ENCODE measurements at places on chromosomes 3 and 15.

- DNase-seq = no peak
Observed at GRCh38 chr15:90694987-90695386, 22.2 kb upstream of the BLM start.

GRCh38 chr15:95865330-95865739 lies 465.2 kb upstream of the NR2F2 start:
- no peak for DNase-seq

GRCh38 chr3:57130571-57131209 lies 34.5 kb downstream of the IL17RD start:
- DNase-seq = no peak

DNA sequence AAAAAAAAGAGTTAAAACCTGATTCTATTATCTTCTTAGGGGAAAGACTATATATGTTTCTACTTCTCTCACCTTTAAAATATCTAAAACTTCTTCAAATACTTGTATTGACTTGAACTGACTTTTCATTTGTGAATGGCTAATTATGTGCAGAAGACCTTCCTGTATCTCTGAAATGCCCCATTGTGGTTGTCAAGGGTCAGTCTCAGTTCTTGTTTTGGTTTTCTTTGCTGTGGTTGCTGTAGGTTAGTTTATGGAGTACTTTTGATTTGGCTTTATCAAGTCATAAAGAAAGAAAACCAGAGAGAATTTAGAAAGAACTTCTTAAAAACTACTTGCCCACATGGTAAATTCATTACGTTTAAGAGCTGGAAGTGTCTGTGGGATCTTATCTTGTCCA lies 345.3 kb upstream of the POU1F1 start:
- DNase-seq = no peak

DNA sequence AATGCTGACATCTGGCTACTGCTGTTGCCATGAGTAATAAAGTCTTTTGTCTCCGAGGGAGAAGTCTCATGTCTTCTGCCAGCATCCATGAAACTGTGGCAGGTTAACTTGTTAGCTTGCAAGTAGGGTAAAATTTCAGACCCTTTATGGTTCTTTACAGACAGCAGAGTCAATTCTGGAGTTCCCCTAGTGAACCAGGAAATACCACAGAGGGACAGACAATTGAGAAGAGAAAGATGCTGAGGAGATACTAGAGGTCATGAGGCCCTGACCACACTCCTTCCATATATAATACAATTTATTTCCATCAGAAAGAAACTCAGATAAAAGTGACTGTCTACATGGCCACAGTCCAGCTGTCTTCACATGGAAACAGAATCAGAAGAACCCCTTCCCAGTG lies 38.1 kb downstream of the NMNAT3 start:
- no peak for DNase-seq

DNA sequence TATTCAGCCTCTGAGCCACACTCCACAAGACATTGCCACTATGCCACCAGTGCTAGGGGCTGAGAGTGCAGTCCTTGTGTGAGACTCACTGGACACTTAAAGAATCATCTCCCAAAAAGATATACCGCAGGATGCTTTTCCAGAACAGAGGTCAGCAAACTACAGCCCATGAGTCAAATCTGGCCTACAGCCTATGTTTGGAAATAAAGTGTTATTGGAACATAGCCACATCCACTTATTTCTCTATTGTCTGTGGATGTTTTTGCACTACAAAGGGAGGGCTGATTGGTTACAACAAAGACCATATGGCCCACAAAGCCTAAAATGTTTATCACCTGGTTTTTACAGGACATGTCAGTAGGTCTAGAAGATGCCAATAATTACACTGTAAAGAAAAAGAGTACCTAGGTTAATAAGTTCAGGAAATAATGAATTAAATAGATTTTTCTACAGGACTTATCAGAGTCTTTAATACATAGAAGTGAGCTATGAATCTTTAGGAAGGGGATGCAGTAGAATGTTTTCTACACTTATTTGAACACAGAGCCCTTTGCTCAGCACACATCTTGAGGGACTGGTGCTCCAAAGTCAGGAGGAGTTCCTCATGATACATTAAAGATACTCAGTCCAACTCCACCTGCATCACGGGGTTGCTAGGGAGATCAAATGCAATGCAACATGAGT lies 26.3 kb downstream of the SRGAP3 start:
- DNase-seq = no peak

DNA sequence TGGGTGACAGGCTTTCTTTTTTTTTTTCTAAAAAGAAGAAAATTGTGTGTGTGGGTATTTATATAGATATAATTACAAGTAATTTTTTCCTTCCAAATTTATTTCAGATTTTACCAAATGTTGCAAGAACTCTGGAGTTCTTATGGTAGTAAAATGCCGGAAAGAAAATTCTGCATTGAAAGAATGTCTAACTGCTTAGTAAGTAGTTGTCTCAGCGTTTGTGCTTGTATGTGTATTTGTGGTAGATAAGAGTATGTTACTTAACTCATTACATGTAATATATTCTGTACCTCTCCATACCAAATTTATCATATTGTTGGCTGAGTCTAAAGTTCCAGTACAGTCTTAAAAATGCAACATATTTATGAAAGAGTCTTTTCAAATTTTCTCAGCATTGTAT lies 32.3 kb upstream of the ZCWPW2 start:
- no peak for DNase-seq

GRCh38 chr15:68204776-68205557 lies at the start of gene CALML4:
CALML4 (minus strand) TSS chr15:68205332; CDS start chr15:68205247, 85 bp downstream.
- DNase-seq = no peak

- peak; percentile 7 for DNase-seq
Observed at GRCh38 chr15:40595773-40596172, 1.7 kb downstream of the KNL1 start.

DNA sequence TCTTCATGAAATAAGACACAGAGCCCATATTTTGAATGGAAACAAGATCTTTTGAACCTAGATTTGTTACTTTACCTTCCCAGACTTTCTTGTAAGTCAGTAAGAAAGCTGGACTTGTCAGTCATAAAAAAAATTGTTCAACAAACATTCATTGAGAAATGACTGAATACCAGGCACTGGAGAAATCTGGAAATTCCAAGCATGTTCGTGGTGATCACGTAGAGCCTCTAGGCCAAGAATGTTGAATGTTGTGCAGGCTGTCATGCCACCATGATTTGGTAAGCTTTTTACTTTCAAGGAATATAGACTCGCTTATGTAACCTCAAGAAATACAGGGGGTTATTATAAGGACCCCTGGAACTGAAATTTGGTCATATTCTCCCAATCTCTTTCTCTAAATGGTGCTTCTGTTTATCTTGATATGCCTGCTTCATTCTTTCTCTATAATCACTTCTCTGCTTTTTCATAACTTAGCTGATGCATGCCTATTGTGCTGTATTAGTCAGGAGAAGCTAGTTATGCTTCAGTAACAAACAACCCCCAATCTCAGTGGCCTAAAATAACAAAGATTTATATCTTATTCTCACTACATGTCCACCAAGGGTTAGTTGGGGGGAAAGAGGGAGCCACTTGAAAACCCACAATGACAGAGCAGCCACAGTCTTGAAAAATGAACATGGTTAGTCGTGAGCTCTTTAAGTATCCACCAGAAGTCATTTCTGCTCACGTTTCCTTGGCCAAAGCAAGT lies 3.4 kb upstream of the TPM1 start:
- no peak for DNase-seq

DNA sequence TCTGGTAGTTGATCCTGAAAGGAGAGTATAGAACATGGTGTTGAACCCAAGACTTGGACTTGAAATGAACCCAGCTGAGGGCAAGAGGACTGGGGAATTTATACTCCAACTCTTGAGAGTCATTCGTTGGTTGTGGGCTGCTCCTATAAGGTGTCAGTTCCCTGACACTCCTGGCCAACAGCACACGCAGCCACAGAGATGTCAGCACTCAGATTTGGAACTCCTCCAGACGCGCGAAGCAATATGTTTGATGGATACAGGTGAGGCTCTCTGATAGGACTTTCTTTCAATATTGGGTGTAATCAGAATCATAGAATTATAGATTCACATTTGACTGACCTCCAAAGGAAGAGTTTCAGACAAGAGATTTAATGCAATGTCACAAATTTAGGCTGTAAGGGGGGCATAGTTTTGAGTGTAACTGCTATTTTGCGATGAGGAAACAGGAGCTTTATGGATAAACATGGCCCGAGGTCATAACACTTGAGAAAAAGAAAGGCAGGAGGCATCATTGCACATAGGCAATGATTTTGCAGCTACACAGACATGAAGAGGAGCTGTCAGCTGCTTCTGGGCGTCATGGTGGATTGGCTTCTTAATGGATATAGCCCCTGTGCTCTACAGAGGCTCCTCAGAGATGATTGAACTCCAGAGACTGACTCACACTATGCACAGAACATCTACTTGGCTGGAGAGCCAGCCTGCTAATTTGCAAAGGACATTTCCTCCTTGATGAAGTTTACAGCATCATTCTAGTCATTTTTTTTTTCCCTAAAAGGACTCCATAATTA lies 569.2 kb upstream of the RGMA start:
- no peak for DNase-seq

DNA sequence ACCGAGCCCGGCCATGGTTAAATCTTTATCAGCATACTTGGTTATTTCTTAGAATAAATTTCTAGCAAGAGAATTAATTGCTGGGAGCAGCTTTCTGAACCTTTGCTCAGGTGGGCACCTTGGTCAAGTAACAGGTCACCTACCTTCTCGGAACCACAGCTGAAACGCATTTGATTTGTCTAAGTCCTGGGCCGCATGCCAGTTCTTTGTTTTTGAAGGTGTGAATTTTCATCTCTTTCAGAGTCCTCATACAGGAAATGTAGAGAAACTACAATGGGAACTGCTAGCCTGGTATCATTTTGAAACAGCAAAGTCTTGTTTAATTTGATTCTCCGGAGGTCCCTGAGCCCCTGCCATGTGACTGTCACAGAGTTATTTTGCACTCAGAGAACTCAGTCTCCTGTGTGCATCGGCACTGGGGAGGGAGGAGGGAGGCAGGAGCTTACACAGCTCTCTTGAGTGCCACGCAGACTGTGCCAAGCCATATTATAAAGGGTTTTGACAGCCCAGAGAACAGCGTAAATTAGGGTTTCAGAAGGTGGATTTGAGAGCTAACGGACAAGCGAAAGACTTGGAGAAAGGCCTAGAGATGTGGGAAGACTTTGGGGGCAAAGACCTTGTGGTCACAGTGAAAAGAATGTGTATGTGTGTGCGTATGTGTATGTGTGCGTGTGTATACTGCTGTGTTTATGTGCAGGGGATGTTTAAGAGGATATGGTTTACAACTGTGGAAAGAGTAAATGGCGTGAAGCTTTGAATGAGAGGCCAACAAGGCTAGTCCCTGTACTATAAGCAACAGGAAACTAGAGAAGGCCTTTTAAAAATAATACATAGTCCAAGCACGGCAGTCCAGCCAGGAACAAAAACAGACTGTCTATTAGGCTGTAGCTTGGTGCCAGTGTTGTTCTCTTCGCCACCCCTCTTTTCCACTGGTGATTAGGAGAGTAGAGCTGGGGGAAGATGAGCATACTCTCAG lies 61.8 kb upstream of the ATP13A3 start:
- no peak for DNase-seq

DNA sequence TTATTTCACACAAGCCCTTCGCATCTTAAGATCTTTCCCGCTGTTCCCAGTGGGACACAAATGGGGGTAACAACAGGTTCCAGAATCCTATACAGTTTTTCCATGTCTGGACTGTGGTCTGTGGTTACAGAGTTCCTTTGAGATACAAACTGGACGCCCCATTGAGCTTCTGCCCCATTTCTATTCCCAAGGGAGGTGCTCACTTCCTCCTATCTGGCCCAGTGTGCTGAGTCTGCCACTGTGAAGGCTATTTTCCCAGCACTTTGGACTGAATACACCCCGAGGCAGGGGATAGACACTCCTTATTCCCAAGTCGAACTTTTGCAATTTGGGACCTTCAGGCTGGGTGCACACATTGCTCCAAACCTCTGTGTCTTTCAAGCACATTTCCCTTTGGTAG lies 44.0 kb downstream of the MESD start:
- DNase-seq = no peak

- DNase-seq = peak; percentile 66
Observed at GRCh38 chr15:81274931-81275707, 48.8 kb downstream of the STARD5 start.

GRCh38 chr15:44160796-44161195 lies 34.3 kb downstream of the FRMD5 start:
- DNase-seq = no peak

DNA sequence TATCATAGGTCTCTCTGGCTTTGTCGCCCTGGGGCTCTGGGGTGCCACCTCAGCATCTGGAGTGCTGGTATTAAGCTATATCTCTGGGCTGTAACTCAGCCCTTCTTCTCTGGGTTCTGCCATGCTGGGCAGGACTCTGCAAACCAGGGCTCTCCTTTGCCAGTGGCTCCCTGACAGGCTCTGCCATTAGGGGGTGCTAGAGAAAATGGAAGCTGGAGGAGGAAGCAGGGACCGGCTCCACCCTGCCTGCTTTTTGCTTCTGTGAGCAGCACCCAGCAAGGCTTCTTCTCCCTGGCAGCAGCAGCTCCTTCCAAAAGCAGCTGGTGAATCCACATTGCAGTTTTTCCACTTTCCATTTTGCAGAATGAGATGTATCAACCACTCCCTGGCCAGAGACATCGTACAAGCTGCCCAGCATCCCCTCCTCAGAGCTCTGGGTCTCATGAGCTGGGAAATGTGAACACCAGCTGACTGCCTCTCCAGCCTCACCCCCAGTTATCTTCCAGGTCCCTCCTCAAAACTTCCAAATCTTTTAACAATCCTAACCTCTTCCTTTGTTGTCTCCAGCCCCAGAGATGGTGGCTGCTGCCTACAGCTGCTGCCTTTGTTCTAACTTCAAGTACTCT lies 165.0 kb downstream of the ABHD5 start:
- peak; percentile 3 for DNase-seq

DNA sequence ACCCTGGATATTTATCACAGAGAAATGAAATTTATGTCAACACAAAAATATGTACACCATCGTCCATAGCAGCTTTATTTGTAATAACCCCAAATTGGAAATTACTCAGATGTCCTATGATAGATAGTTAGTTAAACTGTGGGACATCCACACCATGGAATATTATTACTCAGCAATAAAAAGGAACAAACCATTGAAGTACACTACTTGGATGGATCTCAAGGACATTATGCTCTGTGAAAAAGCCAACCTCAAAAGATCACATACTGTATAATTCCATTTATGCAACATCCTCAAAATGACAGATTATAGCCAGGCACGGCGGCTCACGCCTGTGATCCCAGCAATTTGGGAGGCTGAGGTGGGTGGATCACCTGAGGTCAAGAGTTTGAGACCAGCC lies 113.3 kb downstream of the PGPEP1L start:
- DNase-seq = no peak

DNA sequence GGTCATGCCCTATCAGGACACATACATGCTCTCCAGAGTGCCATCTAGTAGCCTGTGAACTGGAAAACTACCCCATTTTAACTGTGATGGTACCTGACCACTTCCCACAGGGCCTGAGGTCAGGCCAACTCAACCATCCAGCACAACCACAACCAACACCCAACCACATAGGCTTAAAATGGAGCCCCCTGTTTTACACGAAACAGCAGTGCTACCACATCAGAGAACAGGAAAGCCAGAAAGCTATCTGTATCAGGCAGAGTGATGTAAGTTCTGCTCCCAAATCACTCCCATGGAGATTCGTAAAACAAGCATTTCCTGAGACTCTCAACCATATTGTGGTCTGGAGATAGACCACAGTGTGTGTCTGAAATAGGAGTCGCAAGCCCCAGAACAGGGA lies 1017.3 kb upstream of the EPHA6 start:
- DNase-seq = no peak

All from NCI-H1694 treated with DMSO at 0.1 percent for 48 hours (cell line).